ENCODE measurements at places on chromosomes 11 and 22.

DNA sequence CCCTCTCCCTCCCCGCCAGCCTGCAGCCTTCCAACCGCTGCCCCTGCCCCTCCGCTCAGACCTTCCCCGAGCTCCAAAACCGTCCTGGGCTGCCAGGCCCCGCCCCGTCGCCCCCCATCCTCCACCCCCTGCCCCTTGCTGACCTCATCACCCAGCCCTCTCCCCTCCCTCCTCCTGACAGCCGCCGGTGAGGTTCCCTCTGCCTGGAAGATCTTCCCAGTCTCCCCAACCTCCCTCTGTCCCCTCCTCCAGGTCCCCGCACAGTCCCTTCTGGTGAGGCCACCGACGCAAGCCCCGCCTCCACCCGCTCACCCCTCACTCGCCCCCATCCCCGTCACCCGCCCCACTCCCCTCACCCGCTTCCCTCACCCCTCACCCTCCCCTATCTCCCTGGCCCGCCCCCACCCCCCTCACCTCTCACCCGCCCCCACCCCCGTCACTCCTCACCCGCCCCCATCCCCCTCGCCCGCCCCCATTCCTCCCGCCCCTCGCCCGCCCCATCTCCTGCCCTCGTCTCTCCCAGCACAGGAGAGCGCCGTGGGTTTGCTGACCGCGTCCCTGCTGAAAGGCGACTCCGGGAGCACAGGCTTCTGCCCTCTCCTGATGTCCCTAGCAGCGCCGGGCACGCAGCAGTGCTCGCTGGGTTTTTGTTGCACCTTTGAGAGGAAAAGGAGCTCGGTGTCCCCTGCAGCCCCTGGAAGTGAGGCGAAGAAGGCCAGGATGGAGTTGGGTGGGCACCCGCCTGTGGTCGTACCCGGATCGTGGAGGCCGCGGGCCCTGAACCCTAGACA lies 16.4 kb upstream of the UPK3A start:
- no peak for DNase-seq

DNA sequence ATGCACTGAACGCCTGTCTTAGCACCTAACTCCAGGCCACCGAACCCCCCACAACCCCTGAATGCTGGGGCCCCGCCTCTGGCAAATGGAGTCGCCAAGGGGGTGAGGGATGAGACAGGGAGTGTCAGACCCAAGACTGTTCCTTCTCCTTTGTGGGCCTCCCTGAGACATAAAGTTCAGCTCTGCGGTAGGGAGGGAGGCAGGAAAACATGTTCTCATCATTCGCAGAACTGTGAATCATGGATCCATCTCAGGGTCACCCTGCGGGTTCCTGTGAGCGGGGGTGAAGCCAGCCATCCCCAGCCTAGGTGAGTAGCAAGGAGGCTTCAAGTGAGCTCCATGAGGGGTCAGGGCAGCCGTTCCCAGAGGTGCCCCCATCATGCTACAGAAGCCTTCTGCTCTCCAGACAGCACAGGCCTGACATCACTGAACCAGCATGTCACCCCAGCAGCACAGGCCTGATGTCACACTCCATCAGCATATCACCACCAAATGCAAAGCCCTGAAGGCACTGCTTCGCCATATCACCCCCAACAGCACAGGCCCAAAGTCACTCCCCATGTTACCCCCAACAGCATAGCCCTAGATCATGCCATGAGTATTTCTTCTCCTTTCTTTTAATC lies 27.2 kb downstream of the TMPRSS6 start:
- DNase-seq: no peak

DNA sequence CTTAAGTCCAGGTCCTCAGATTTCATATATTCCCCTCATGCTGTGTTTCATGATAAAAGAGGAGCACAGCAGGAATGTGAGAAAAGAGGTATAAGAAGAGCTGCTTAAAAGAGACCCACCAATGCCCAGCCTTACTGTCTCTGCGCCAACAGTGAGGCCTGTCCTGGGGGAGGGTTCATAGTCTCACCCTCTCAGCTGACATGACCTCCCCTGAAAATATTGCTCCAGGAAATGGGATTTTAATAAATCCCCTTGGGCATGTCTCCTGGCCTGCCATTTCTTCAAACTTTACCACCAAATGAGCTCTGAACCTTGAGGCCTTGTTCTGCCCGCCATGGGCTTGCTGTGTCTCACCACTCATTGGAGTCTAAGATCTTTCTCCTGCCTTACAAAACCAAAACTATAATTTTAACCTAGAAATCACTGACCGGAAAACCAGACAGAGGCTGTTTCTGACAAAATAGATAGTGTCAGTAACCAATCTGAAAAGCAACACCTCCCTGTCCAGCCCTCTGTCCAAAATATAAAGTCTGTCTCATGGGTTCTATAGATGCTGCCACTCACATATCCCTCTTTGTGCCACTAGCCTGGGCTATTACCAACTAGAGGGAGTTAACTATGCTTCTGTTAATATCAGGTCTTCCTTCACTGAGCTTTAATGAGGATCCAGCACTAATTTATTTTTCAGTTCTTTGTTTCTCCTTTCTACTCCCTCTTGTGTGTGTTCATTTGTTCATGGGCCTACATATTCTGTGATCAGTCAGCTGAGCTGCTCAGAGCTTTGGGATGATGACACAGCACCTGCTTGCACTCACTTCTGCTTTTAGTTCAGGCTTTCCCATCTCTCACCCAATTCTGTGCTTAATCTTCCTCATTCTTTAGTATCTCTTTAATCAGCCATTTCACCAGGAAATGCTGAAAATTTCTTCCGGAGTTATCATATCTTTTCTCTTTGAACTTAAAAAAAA lies at the start of gene OR2AG2:
TSS of gene OR2AG2 (minus strand) at position 51 of the 968 bp plus-strand sequence. CDS start 3,019 bp downstream, outside the sequence.
- DNase-seq: no peak

GRCh38 chr11:12243486-12243885 lies 133.1 kb downstream of the MICAL2 start:
- no peak for DNase-seq

GRCh38 chr11:120956710-120957495 lies 67.0 kb upstream of the TBCEL start:
- DNase-seq: no peak

- DNase-seq: no peak
Measured at GRCh38 chr11:120801801-120802689, 221.9 kb upstream of the TBCEL start.

- DNase-seq: no peak
Measured at GRCh38 chr11:21173476-21173875, 504.1 kb downstream of the NELL1 start.

- DNase-seq: no peak
Measured at GRCh38 chr11:131136486-131136885, 220.2 kb upstream of the SNX19 start.

DNA sequence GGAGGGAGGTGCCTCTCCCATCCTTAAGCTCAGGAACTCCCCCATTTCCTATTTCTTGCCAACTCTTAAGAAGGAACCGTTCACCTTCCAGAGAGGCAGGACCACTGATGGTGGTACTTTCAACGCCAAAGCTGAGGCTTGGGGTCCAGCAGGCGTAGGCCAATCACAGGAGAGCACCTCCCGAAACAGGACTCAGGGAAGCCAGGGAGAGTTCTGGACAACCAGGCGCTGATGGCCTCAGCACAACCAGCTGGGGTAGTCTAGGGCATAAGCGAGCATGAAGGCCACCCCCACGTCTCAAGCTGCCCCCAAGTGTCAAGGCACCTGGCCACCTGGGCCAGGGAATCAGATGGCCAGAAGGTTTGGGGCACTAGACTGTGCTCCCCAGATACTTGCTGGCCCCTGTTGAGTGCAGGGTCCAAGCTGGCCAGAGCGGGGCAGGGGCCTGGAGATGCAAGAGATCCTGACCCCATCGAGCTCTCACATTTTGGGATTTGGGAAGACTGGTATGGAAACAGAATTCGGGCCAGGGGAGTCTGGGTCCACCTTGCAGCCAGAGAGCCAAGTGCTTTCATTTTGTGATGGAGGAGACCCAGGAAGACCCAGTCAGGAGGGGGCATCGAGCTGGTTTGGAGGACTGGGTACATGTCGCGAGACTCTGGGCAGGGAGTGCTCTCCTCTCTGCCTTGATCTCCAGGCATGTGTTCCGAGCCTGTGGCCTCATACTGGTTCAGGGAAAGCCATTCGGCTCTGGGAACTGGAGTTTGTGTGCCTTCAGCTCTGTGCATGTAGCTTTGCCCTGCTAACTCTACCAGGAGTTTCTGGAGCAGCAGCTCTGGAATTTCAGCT lies 926 bp downstream of the CD6 start:
- no peak for DNase-seq

DNA sequence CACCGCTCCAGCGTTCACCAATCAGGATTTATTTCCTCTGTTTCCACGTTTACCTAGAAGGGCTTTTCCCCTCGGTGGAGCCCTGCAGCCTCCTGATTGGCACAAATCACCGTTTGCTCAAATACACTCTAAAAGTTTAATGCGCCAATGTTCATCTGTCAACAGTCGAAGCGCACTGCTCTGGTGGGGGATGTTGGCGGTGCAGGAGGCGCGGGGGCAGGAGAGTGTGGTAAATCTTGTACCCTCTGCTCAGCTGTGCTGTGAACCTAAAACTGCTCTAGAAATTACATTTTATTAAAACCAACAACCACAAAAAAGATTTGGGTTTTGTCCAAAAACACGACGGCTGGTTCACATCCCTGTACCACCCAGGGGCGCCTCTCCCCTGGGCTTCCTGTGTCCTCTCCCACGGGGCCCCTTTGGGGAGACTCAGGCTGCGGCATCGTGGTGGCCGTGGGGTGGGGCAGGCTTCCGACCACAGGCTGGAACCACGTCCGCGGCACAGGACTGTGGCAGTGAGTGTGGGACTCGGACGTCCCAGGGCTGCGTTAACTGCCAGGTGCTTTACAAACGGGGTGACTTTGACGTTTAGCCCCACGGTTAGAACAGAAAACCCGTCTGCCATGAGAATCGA lies 13.5 kb downstream of the TTLL8 start:
- DNase-seq: no peak

DNA sequence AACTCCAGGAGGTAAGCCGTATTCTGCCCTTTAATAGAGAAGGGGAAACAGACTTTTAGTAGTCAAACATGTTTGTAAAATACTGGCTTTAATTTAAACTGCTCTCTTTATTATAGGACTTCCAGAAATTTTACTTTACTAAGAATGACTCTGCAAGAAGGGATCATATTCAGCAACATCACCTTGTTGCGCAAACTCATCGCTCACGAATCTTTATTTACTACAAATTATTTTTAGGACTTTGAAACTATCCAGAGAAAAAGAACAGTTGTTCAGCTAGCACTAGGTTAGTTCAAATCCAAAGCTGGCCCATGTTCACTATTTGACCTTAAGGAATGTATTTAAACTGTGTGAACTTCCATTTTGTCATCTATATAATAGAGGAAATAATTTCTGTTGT lies 498.3 kb upstream of the TENM4 start:
- DNase-seq: no peak

- DNase-seq: no peak
Measured at GRCh38 chr11:13160806-13161205, 116.8 kb upstream of the BMAL1 start.

DNA sequence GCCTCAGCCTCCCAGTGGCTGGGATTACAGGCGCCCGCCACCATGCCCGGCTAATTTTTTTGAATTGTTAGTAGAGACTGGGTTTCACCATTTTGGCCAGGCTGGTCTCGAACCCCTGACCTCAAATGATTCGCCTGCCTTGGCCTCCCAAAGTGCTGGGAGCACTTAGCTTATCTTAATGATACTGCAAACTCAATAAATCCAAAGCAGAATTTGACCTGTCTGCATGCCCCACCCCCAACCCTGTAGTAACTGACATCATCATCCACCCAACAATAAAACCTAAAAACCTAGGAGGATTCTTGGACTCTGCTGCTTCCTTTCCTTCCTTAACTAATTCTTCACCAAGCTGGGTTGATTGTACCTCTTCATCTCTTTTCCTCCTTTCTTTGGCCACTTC lies 6.3 kb upstream of the ADSL start:
- DNase-seq: no peak

DNA sequence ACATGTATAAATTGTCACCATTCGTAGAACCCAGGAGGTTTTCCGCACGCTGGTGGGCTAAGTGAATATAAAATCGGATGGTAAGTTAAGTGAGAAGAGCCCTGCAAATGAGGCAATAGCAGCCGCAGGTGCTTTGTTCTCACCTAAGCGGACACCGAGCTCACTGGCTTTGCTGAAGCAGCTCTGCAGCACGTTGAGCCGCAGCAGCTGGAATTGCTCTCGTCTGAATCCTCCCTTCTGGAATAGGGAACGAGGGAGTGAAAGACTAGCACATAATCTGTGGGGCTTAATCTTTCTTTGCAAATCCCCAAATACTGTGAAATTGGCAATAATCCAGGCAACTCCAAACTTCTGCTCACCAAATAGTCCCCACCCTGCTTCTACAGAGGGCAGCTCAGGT lies 488.1 kb downstream of the NTM start:
- no peak for DNase-seq

DNA sequence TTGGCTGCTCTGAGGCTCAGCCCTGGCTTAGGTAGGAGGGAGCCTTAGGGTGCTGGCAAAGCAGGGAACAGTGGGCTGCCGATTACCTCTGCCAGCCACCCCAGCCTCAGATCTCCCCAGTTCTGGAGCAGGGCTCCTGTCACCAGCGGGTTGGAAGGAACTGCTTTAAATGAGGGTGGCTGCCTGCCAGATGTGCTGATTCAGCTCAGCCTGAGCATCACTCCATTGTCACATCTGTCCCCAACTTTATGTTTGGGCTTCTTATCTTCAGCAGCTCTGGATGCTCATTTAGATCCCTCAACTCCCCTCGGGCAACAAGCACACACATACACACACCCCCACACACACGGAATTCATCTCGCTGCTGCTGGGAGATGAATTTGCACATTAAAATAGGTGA lies 16.9 kb upstream of the ANKK1 start:
- no peak for DNase-seq

GRCh38 chr11:36744375-36745168 lies 146.5 kb upstream of the RAG2 start:
- DNase-seq: no peak

DNA sequence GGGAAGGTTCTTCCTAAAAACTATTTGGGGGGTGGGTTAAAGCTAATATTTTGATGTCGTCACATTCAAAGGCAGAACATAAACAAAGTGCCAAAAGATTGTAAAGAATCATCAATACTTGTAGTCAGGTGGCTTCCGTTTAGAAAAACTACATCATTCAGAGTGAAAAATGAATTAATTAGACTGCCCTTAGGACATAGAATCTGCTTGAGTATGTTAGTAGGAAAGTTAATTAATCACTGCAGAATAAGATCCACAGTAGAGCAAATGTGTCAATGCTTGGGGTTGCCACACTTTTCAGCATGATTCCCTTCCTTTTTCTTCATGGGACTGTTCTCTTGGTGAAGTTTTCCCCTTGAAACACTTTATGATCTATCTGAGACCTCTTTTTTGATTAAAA lies 166.8 kb upstream of the MTNR1B start:
- no peak for DNase-seq

GRCh38 chr22:20562607-20563465 lies 55.4 kb downstream of the MED15 start:
- no peak for DNase-seq
